AML-193 (cell line): ENCODE measurements at places on chromosomes 2 and 18.

DNA sequence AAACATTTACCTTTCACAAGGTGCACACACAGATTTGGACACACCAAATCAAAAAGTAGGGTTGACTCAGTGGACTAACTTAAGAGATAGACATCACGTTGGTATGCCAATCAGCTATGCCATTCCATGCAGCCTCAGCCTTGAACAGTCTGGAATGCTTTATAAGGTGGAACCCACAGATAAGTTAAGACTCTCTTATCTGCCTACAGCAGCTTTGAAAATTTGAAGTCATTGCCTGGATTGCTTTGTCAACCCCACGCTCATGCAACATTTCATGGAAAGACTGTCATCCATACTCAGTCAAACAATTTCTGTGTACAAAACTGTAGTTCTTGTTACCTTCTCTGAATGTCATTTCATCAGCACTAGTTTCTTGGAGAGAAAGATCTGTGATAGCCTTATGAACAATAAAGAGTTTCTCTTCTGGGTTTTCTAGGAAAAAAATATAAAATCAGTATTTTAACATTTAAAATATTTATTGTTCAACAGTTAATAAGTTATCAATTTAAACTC, 1.2 kb downstream of the ERMN start:
- DNase-seq: no peak

GRCh38 chr2:158772306-158773078, 22.6 kb upstream of the DAPL1 start:
- DNase-seq: no peak

- no peak for DNase-seq
Measured at GRCh38 chr2:72533765-72534164, 292.1 kb downstream of the EXOC6B start.

GRCh38 chr2:14303366-14304115, 329.0 kb upstream of the LRATD1 start:
- no peak for DNase-seq

DNA sequence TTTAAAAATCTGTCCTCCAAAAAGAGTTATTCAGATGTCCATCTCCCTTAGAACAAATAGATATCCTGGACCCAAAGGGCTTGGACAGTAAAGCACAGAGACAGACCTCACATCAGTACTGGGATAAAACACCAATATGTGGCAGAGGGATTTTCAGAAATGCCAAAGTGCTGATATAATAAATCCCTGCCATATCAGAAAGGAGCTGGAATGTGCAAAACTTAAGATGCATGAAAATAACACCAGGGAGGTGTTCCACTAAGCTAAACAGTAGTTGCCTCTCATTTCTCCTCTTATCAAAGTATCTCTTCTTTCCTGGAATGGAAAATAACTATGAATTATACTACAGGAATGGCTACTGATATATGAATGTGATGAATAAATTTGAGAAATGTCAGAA, 13.2 kb downstream of the USP40 start:
- no peak for DNase-seq

GRCh38 chr2:148534416-148535204, 109.9 kb upstream of the EPC2 start:
- DNase-seq: no peak

DNA sequence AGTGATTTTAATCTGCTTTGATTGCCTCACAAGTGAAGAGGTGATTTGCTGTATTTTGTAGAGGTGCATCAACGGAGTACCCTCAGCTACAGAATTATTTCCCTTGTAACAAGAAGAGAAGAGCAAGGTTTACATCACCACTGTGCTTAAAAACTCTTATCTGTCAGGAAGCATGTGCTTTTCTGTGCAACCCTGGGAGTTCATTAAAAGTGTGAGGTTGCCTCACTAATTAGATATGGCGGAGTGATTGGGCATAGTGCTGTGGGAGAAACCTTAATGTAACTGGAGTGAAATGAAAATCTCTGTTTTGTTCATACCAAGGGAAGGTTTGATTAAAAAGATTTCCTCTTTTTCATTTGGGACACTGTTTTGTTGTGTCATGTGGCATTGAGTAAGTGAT, 544.7 kb downstream of the PARD3B start:
- no peak for DNase-seq

DNA sequence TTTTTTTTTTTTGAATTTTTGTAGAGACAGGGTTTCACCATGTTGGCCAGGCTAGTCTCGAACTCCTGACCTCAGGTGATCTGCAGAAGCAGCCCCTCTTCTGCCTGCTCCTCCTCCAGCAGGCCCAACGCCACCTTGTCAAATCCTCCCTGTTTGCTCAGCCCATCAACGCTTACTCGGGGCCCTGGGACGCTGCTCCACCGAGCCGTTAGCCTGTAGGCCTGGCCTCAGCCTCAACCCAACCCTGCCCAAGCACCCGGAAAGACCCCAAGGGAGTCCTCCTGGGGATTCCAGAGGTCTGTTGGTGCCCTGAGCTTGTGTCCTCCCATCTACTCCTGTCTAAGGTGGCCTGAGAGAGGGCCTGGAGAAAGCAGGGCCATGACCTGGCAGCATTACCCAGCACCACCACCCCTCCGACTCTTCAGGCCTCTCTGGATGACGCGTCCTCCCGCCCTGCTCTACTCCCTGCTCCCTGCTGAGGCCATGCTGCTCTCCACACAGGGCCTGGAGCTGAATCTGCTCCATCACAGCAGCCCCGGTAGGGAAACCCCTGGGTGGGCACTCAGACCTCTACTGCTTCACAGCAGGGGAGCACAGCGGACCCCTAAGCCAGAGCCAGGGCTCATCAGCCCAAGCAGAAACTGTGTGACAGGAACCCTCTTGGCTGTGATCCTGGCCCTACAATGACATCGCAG, 3.2 kb downstream of the STK25 start:
- DNase-seq: no peak

GRCh38 chr2:46383784-46384456, 86.7 kb downstream of the EPAS1 start:
- DNase-seq: no peak

- no peak for DNase-seq
Measured at GRCh38 chr18:56986829-56987228, 160.1 kb upstream of the BOD1L2 start.

- DNase-seq: peak; percentile 88
Measured at GRCh38 chr2:224894356-224894755, 147.9 kb downstream of the DOCK10 start.

- DNase-seq: no peak
Measured at GRCh38 chr2:181655519-181655918, 1.4 kb downstream of the CERKL start.

DNA sequence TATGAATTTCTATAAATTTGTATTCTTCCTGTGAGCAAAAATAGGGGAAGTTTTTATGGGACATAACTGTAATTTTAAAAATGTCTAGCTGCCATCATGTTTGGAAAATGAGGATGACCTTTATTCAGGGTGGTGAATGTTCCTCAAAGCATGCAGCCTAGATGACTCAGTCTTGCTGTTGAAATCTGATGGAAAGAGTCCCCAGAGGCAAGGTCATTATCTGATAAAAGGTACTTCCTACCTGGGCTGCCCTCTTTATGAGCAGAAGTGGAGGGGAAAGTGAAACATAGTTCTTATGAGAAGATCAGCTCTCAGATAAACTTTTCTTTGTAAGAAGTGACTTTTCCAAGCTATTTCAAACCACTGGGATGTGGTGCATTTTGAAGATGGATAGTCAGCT, 1144.7 kb upstream of the PIK3C3 start:
- DNase-seq: no peak

- no peak for DNase-seq
Measured at GRCh38 chr2:166125557-166125956, 2.3 kb downstream of the SCN1A start.

DNA sequence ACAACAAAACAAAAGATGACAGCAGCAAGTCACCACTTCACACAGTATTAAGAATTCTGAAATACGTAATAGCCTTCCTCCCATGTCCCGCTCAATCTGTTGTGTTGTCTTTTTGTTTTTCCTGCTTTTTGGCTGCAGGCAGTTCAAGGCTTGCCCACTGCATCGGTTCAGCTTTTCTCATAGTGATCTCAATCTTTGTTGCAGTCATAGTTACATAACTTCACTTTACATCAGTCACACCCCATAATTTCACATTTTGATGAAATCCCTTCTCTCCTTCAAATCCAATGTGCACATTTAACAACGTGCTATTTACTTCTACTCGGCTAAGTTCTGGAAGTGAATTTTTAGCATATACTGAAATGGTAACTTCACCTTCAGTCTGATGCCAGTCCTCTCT, 33.8 kb upstream of the HAAO start:
- no peak for DNase-seq

DNA sequence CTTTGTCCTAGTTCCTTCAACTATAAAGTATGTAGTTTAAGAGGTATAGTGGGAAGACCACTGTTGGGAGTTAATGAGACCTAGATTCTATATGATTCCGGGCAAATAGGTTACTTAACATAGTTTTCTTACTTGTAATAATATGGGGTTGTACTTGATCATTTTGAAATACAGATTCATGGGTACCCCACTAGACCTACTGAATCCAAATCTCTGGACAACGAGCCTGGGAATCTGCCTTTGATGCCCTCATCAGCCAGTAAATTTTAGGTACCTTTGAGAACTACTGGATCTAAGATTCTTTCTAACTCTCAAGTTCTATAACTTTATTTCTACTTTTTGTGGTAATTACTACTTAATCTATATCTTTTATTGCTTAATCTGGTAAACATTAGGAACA, 6.6 kb downstream of the BMPR2 start:
- DNase-seq: no peak

DNA sequence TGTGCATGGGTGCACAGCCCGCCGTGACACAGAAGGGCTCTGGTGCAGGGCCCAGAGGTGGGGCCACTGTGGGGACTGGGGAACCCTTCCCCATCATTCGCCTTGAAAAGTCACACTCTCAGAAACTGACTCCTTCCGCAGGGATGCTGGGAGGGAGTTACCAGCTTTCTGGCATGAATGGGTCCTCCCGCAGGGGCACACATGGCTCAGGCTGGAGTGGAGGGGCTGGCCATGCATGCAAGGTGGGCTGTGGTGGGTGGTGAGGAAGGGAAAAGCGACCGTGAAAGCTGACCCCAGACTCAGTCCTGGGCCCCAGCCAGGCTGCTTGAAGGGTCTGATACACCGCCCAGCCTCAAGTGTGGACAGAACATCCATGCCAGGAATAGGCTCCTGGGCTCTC, 201.1 kb downstream of the TNS1 start:
- DNase-seq: no peak

GRCh38 chr2:192741889-192742288, 547.2 kb upstream of the TMEFF2 start:
- DNase-seq: no peak

- DNase-seq: no peak
Measured at GRCh38 chr18:2618009-2618408, 37.5 kb upstream of the SMCHD1 start.

- DNase-seq: no peak
Measured at GRCh38 chr2:42848726-42849290, 56.4 kb upstream of the HAAO start.

DNA sequence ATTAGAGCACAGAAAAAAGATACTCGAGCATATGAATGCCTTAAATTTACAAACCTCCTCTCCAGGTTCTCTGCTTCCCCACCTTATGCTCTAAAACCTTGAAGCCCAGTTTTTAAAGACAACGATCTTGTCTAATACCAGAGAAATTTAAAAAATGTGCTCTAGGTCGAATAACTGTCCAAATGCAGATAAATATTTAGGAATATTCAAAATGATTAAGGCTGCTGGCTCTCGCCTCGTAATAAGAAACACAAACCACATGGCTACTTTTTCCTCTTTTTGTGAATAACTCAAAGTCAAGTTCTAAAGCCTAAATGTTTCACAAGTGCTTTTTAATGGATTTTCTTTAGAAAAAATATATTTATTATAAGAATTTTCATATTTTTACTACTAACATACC, 101.3 kb downstream of the SATB2 start:
- DNase-seq: no peak

DNA sequence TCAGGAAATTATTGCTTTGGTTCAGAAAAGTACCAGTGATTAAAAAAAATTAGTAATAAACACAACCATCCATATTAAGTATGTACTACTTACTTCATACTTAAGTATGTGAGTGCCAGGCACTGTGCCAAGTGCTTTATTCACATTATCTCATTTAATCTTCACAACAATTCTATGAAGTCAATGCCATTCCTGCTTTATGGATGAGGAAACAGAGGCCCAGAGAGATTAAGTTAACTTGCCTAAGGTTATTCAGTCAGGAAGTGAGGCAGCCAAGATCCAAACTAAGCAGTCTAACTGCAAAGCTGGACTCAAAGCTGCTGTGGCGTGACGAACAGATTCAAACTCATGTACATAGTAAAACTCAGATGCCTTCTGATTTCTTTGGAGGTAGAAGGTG, 22.3 kb downstream of the DTNB start:
- DNase-seq: no peak

- DNase-seq: no peak
Measured at GRCh38 chr2:96788442-96789244, 27.4 kb upstream of the CNNM3 start.

DNA sequence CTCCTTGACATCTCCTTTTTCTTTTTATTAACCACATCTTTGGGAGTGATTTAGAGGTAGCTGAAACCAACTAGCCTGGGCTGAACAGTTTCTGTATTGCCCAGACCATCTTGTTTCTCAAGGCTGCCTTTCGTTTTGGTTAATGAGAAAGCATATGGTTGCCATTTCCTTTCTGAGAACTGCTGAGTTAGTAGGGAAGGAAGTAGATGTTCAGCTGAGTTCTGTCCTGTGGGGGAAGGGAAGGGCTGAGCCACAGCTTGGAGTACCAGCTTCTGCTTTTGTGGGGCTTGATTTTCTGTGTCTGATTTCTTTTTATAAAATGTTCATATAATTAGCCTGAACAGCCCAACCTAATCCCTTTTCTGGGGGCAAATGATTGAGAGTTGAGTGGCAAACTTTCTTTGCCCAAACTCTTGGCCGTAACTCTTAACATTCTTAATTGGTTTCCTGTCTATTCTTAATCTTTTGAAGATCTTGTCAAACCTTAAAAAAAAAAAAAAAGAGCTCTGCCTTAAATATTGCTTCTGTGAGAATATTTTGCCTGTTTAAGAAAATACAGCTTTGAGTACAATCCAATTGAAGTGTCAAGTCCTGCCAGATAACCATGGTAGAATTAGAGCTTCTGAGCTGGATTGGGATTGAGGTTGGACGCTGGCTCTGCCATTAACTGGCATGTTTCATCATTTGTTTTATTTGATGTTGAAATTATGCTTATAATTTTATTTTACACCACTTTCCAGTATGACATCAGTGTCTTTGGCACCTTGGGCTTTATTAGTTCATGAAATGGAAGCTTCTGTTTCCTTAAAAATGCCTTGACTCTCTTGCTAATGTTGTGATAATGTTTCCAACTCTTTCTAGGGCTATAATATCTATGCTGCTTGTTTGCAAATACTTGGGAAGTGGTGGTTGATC, 1.9 kb upstream of the NABP1 start:
- peak; percentile 97 for DNase-seq

DNA sequence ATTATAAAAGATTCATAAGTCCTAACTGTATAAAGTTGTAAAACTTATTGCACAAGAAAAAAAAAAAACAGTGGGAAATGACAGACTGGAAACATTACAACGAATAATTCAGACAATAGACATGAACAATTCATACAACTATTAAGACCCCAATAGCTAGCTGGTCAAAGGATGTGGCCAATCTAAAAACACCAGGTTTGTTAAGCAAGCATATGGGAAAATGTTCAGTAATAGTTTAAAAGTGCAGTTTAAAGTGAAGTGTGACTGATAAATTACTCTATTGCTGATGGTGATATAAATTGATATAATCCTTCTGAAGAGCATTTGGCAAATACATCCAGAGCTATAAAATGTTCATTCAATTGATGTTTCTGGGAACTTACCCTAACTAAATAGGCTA, 289.0 kb downstream of the CAMKMT start:
- no peak for DNase-seq

GRCh38 chr2:63983986-63984605, 35.1 kb downstream of the VPS54 start:
- no peak for DNase-seq

GRCh38 chr2:166725927-166726924, 162.1 kb upstream of the XIRP2 start:
- no peak for DNase-seq
